ENCODE measurements at places on chromosomes 7 and 10.
A peak's percentile ranks its signal among the peaks of the same experiment; 100 is the strongest.

DNA sequence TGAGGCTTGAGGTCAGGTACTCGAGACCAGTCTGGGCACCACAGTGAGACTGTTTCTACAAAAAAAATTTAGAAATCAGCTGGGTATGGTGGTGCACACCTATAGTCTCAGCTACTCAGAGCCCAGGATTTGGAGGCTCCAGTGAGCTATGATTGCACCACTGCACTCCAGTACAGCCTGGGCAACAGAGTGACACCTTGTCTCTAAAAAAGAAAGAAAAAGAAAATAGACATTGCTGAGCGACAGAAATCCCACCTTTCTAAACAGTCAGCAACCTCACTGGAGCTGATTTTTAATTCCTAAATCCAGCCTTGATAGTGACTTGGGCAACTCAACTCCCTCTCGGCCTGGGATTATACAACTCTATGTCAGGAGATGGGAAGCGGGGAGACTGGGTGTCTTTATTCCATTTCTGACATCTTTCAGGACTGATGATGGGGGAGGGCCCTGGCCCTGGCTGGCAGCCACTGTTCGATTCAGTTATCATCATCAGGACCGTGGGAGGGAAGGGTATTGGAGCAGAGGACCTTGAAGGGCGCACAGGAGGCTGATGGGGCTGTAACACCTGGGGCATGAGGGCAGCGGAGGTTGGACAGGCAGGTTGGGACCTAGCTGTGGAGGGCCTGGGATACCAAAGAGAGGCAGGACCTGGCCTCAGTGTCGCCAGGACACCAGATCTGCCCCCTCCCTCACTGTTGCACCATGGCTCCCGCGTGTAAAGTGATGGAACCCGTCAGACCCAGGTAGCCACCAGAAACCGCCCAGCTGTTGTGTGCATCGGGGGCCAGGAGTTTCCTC lies 14.7 kb downstream of the HSPB1 start:
- no peak for DNase-seq

GRCh38 chr10:122264436-122264835 lies 6.7 kb upstream of the BTBD16 start:
- no peak for DNase-seq

DNA sequence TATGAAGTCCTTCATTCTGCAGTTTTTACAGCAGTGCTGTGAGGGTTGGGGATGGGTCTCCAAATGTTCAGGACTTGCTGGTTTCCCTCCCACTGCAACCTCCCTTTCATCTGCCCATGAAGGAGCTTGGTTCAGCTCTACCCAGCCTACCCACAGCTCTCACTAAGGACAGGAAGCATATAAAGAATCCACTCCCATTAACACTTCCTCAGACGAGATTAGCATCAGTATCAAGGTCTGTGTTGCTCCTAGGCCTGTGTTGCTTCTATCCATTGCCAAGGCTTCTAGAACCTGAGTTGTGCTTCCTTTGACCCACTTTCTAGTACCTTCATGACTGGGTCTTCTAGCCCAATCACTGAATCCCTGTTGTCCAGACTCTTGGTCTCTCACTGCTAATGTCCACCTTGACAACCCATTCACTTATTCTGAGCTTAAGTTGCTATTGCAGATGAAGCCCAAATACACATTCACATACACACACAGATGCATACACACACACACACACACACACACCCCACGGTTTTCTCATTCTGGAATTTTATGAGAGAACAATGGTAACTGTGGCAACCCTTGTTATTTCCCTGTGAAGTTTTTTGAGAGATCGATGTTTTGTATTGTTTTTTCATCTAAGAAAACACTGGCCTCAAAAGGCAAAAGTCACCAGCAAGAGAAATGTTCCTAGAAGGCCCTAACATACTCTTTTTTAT lies 248.1 kb downstream of the MTERF1 start:
- DNase-seq: no peak

- no peak for DNase-seq
Observed at GRCh38 chr10:80957161-80957560, 419.5 kb downstream of the SH2D4B start.

GRCh38 chr7:29193316-29194205 lies 1.0 kb upstream of the CHN2 start:
- peak; percentile 57 for DNase-seq

DNA sequence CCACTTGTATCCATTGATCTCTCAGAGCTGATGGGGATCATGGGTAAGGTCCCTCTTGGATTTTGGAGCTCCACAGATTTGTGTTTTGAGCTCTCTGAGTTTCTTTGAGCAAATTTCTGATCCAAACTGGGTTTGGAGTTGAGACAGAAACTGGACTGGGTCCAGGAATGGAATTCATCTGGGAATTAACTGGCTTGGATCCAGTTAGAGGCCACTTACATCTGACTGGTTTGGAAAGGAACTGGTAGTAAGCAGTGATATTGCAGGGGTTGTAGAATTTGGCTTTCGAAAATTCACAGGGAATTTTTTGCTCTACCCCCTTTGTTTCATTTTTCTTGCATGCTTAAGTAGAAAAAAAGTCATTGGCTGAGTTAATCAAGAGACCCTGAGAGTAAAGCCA lies 245.6 kb downstream of the SEMA3D start:
- no peak for DNase-seq

DNA sequence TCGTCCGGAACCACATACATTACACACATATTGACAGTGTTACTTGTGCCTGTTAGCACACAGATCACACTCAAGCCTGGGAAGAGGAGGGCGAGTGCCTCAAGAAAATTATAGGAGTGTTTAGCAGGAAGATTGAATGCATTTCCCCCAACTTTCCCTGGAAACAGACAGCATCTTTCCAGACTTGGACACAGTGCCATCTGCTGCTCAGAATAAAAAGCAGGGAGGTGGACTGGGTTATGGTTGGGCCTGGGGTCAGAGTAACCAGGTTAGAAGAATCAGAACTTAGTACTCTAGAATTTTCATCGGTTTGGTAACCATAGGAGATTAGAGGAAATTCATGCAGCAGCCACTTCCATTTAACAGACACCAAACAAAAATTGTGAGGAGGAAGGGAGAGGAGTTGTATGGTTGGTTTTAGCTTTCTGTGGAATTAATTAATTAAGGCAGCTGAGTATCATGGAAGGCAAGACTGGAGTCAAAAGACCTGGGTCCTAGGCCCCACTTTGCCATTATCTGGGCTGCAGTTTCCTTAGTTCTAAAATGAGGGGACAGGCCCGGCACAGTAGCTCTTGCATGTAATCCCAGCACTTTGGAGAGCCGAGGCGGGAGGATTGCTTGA lies 43.4 kb upstream of the OPTN start:
- peak; percentile 60 for DNase-seq

DNA sequence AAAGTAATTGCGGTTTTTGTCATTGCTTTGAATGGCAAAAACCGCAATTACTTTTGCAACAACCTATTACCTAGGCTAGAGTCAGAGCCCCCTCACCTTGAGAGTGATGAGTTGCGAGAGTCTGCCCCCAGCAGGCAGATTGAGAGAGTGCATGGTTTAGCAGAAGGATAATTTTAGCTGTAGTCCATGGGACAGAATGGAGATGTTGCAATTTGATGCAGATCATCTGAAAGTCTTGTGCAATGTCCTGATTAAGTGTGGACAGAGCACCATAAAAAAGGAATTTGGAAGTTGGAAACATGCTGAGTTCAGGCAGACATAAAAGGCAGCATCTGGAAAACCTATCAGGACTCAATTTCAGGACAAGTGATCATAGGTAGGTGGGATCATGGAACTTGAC lies 48.7 kb downstream of the GPR141 start:
- peak; percentile 68 for DNase-seq

DNA sequence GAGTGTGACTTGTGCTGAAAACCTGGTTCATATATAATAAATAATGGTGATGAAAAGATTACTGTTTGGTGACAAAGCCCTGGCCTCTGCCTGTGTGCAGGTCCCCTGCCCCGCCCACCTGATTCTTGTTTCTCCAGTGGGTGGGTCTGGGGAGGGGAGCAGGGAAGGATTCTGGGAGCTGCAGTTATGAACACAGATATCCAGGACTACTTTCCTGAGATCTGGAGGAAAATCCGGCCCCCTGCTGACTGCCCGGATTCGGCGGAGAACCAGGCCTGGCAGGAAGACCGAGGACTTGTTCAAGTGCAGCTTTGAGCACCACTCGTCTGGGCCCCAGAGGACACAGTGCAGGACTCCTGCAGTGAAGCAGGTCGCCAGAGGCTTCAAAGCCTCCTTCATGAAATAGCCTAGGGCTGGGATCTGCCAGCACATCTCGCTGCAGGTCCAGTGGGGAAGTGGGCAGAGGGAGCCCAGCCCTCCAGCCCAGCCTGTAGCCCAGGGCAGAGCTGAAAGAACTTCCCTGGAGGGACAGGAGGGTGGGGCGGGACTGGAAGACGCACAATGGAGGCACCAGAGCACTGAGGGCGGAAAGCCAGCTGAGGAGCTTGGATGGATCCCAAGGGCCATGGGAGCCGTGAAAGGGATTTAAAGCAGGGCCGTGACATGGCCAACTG lies 7.0 kb downstream of the ATP6V0E2 start:
- DNase-seq: no peak

DNA sequence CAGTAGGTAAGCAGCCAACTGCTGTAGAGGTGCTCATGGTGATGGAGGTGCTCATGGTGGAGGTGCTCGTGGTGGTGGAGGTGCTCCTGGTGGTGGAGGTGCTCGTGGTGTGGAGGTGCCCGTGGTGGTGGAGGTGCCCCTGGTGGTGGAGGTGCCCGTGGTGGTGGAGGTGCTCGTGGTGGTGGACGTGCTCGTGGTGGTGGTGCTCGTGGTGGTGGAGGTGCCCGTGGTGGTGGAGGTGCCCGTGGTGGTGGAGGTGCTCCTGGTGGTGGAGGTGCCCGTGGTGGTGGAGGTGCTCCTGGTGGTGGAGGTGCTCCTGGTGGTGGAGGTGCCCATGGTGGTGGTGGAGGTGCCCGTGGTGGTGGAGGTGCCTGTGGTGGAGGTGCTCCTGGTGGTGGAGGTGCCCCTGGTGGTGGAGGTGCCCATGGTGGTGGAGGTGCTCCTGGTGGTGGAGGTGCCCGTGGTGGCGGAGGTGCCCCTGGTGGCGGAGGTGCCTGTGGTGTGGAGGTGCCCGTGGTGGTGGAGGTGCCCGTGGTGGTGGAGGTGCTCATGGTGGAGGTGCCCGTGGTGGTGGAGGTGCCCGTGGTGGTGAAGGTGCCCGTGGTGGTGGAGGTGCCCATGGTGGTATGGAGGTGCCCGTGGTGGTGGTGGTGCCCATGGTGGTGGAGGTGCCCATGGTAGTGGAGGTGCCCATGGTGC lies 517.3 kb downstream of the PTPRN2 start:
- no peak for DNase-seq

GRCh38 chr7:78863281-78863680 lies 590.2 kb downstream of the MAGI2 start:
- no peak for DNase-seq

DNA sequence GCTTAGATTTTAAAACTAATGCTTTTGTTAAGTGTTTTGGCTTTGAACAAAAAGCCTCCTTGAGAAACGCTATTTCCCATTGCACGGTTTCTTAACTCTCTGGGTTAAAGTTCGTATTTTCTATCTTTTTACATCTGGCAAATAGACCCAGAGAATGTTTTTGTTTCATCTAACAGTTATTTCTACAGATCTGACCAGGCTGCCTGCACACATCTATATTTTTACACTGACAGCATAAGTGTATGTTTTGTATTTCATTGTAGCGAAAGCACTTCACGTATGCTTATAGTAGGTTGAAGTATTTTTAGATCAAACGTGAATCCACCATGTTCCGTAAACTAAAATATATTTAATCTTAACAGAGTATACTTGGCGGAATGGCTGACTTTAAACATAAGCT lies 477.3 kb downstream of the SDK1 start:
- DNase-seq: no peak

DNA sequence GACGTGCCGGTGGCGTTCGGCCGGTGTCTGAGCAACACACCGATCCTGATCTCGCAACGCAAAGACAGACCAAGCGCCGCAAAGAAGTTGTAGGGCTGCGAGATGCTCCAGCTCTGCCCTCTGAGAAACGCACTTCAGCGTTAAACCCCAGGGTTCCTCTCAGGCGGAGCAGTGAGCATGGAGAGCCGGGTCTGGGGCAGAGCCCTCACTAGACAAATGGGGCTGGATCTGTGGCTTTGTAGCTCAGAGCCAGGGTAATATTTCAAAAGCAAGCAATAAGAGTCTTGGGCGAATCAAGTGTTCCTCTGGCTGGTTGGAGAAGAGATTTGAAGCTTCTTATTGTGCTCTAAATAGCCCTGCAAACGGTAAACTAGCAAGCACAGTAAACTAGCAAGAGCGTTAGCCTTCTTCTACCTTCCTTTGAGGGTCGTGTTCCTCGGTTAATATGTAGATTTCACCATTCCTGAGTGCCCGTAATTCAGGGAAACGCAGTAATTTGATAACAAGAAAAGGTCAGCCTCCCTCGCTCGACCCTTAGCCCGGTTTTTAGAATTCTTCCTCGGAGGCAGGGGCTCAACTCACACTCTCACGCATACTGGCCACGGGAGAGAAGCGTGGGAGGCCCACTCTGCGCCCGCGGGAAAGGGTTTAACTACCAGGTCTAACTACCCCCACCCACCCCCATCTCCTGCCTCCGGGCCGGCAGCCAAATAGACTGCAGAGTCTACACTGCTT lies 6.7 kb downstream of the SKAP2 start:
- DNase-seq: peak; percentile 79

- DNase-seq: no peak
Observed at GRCh38 chr10:88256886-88257285, 326.2 kb downstream of the RNLS start.

GRCh38 chr10:27564398-27564797 lies 60.3 kb downstream of the RAB18 start:
- DNase-seq: no peak

DNA sequence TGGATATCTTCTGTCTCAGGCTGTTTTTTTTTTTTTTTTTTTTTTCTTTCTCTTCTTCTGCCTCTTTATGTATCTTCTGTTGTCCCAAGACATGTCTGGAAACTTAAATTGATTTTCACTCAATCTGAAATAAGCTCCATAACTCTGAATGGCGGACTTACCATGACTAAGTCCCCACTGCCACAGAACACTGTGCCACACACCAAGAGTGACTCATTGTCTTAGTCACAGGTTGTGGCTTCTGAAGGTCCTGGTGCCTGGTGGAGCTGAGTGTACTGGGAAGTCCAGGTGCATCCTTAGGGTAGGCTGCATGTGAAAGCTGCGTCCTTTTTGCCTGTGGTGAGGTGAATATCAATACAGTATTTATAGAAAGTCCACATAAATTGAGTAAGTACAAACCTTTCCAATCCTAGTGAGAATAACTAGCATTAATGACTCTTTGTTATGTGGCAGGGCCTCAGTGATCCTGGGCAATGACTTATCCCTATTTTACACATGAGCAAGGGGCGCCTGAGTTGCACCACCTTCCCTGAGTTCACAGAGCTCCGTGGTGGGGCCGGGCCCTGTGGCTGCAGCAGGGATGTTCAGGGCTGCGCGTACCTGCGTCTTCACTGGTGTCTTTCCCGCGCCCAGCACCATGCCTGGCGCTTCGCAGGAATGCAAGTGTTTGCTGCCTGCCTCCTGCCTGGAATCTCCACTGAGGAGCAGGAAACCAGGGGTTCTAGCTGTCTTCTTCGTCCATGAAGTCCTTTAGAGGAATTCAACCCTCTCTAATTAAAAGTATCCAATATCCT lies 4.3 kb downstream of the PFKP start:
- DNase-seq: peak; percentile 87

- DNase-seq: no peak
Observed at GRCh38 chr7:93366816-93367215, 134.7 kb downstream of the VPS50 start.

- DNase-seq: peak; percentile 80
Observed at GRCh38 chr7:128347647-128348097, 4.0 kb upstream of the RBM28 start.
